ENCODE measurements at places on chromosomes 7 and 10.

GRCh38 chr10:7391748-7392147 is 19.1 kb downstream of the SFMBT2 start:
- no peak for DNase-seq

GRCh38 chr10:58440484-58440883 is 55.3 kb downstream of the TFAM start:
- no peak for DNase-seq

DNA sequence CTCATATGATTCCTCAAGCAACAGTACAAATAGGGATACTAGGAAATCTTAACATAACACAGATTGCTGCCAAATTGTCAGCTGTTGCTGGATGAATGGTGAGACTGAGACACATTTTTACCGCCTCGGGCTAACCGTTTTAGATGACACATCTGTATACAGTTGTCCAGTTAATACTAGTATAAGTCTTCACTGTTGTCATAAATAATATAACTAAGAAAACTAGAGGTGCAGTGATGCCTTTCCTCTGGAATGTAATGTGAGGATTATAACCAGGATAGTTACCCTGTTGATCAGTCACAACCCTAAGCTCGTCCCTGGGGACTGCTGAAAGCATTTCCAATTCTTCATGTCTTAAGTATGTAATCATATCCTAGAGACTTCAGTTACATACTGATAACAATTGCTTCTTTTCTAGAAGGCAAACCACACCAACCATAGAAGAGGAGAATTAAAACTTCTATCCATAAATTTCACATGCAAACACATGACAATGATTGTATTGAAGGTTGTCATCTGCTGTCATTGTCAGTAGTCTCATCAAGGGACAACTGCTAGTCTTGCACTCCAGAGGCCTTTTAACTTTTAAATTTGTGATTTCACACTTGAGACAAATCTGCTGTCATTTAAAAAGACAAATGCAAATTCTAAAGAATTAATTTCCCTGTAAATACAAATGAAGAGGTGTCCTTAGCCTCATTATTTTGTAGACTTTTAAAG is 100.4 kb upstream of the SEMA3D start:
- no peak for DNase-seq

- no peak for DNase-seq
Observed at GRCh38 chr10:14751921-14752320, 22.8 kb downstream of the FAM107B start.

DNA sequence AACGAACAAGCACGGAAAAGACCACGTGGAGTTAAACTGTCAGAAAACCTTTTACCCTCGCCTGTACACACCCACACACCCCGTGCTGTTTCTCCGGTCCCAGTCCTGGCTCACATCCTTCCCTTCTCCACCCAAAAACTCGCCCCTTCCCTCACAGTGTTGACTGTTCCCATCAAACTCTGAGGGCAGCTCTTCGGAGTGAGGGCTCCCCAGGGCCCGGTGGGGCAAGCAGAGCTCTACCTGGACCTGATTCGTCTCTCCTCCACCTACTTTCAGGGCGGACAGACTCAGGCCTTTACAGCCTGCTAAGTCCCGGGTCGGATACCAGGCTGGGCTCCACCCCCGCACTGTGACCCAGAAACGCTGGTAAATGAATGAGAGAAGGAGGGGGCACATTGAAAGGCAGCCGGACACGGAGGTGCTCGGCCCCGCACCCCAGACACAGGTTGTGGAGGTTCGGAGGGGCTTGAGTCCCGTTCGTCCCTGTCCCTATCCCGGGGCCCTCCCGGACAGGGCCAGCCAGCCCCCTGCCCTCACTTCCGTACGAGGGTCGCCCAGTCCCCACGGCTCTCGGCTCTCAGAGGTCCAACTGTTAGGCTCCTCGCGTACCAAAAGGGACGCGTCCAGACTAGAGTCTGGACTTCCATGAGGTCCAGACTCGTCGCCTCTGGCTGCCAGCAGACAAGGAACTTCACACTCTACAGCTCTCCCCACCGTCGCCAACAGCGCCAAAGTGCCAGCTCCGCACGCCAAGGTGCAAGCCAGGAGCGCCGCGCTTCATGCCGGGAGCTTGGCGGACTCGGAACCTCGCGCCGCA is 31.7 kb upstream of the ASL start:
- peak; percentile 32 for DNase-seq

DNA sequence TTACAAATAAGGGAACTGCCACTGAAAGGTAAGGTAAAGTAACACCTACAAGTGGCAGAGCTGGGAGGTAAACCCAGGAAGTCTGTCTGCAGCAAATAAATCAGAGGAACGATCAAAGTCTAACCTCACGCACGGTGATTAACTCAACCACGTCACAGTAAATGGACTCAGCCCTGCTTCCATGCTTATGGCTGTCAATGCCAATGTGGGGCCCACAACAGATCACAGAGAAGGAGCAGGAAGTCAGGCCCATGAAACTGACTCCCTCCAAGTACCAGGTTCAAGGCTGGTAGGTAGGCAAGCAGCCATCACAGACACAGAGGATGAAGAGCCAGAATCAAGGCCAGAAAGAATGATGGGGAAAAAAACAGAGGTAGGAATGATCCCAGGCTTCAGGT is 38.0 kb upstream of the ACSL5 start:
- DNase-seq: no peak

DNA sequence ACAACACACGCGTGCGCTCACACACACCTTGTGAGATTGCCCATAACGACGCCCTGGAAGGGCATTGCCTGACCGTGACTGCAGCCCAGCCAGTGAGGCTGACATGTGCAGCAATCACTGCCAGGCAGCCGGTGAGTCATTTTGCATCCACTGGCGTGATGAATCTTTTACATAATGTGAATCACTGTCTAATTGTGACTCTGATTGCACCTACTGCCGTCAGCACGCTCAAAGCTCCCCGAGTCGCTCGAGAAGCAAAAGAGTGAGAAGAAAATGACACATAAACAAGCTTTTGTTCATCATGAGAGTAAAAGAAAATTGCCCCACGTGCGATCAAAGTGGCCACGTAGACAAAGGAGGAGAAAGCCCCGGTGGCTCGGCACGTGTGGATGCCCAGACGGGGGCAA is 117.4 kb upstream of the PFKP start:
- DNase-seq: no peak

DNA sequence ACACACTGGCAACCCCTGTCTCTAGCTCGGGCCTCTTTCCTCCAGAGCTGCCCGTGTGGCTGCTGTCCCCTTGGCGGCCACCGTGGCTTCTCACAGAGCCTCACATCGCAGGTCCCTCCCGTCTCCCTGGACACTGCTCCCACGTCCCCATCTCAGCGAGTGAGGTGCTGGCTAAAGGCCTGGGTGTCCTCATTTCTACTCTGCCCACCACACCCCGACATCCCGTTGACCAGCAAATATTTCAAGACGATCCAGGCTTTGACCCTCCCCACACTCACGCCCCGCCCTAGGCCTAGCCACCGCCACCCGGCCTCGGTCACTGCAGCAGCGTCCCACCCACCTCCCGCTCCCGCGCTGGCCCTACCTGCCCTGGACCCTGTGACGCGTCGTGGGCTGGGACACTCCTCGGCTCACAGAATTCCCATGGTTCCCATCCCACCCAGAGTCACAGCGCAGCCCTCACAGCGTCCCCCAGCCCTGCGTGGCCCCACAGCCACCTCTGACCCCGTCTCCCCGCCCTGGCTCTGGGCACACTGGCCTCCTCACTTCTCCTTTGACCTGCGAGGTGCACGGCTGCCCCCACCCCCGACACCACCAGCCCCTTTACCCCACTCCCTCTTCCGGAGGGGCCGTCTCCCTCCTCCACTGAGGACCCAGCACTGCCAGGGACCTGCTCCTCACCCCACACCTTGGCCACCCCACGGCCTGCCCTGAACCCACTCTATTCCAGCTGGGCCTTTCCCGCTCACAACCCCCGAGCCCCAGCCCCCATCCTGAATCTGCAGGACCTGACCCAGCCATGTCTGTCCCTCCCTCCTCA is 6.9 kb downstream of the ADAP1 start:
- no peak for DNase-seq

GRCh38 chr7:99021941-99022560 is 121.9 kb downstream of the SMURF1 start:
- DNase-seq: no peak

DNA sequence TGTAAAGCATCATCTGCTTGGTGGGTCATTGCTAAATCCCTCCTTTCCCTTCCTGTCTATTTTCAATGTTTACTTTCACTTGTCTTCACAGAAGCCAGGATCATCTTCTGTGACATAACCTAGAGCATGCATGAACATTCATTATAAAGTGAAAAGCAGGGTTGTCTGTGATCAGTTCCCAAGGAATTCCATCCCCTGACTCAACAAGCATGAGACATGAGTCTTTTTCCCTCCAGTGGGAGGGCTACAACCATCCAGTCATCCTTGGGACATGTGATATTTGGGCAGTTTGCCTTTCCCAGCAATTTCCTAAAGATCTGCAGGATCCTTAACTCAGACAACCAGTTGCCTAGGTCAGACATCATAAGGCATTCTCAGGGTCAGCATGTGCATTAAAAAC is 166.3 kb upstream of the TMEM196 start:
- DNase-seq: no peak

- no peak for DNase-seq
Observed at GRCh38 chr10:83274088-83274487, 865.2 kb upstream of the GHITM start.

- DNase-seq: no peak
Observed at GRCh38 chr10:70137927-70138883, 5.6 kb upstream of the AIFM2 start.

- DNase-seq: no peak
Observed at GRCh38 chr10:2225609-2226008, 488.3 kb upstream of the ADARB2 start.

GRCh38 chr7:67738958-67739357 is 742.3 kb downstream of the TYW1 start:
- DNase-seq: no peak

- no peak for DNase-seq
Observed at GRCh38 chr10:71358277-71358676, 38.4 kb upstream of the CDH23 start.

DNA sequence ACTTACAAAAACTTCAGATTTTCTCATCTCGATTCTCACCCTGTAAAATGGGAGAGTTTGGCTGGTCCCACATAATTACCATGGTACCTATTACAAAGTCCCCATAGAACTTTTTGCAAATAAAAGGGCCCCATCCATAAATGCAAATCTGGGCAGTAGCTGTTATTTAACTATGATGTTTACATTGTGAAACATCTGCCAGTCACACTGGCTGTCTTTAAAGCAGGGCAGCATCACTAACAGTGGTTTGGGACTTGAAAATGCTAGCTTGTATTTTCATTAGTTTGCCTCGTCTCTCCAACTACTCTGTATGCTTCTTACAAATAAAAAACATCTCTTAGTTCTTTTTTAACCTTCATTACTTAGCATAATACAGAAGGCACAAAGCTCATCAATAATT is 240.7 kb downstream of the FZD1 start:
- no peak for DNase-seq

DNA sequence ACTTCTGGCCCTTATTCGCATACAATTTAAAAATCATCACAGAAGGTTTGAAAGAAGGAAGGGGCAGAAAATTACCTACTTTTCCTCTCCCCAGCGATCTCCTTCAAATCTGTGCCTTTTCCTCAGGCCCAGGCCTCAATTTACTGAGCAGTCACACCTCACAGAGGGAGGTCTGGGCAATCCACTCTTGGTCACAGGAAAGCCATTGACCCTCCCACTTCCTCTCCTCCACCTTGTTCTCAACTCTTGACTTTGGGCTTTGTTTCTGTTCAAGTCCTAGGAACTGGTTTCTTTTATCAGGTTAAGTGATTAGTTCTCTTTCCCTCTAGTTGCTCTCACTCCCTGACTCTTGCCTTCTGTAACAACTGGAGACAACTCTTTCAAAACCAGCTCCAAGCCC is 37.0 kb upstream of the ATRNL1 start:
- no peak for DNase-seq

GRCh38 chr7:44188480-44189225 is 586 bp downstream of the GCK start:
- no peak for DNase-seq

DNA sequence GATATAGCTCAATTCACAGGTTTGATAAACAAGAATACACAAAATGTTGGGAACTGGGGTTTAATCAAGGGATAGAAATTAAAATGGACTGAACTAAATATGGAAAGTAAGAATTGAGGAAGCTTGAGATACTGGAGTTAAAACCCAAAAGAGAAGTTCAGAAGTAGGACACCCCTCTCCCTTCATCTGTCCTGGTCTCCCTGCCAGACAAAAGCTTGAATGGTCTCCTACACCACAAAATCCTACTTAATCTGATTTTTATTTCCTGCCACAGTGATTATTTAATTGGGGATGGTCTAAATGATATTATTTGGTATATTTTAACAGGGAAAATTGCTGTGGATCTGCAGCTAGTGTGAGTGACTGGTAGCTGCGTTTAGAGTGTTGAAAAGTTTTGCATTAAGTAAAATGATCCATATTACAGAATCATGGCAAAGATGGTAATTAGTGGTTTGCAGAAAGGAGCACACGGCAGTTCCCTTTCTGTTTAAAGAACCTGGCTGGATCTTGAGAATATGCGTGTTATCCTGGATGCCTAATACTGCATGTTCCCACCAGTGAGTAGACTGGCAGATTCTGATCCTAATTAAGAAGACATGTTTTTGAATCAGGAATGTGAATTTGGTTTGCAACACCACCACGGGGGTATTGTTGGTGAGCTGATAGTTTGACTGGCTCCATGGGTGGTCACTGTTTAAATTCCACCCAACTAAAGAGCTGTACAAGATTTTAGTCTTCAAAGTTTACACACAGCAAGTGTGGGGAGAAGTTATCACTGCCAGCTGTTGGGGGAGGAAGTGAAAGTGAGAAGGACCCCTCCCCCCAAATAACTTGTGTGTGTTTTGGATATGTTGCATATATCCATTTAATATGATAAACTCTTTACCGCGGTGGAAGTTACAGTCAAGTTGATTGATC is 5.5 kb downstream of the RBM20 start:
- no peak for DNase-seq

GRCh38 chr7:30347226-30348082 is 63.1 kb downstream of the ZNRF2 start:
- DNase-seq: no peak

- DNase-seq: no peak
Observed at GRCh38 chr7:50558294-50559053, 6.7 kb downstream of the DDC start.

- no peak for DNase-seq
Observed at GRCh38 chr7:135538376-135538775, 19.3 kb upstream of the NUP205 start.

DNA sequence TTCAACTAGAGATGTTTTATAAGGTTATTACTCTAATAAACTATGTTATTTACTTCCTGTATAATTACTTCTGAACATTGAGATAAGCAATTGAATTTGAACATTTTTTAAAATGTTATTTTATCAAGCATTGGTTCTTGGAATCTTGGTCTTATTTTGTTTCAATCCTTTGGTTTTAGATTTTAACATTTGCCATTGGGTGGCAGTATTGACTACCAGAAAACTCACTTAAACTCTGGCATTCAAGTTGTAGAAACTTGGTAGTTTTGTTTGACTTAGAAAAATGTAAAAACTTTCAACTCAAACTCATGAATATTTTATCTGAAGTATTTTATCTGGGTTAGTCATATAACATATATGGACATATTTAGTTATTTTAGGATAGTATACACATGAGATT is 48.1 kb downstream of the ATRNL1 start:
- DNase-seq: no peak

- no peak for DNase-seq
Observed at GRCh38 chr10:72626444-72626754, 520 bp upstream of the MICU1 start.

- no peak for DNase-seq
Observed at GRCh38 chr10:76738991-76739390, 898.6 kb downstream of the KCNMA1 start.

- DNase-seq: no peak
Observed at GRCh38 chr10:120314442-120314841, 142.6 kb upstream of the PLPP4 start.

GRCh38 chr10:82981137-82981723 is 1106.2 kb downstream of the NRG3 start:
- no peak for DNase-seq

Measured in activated T-cell treated with anti-CD3 and anti-CD28 coated beads, Interleukin-2, amount 50 U/mL, for 1 hour (primary cell).